ENCODE measurements at places on chromosomes 3 and 15. TPM values are rescaled to one million over a fixed set of nuclear protein-coding genes. Genes with fewer than 3 reads are reported as not detected.

Gene RAD51
- 20.9 TPM for total RNA-seq

DNA sequence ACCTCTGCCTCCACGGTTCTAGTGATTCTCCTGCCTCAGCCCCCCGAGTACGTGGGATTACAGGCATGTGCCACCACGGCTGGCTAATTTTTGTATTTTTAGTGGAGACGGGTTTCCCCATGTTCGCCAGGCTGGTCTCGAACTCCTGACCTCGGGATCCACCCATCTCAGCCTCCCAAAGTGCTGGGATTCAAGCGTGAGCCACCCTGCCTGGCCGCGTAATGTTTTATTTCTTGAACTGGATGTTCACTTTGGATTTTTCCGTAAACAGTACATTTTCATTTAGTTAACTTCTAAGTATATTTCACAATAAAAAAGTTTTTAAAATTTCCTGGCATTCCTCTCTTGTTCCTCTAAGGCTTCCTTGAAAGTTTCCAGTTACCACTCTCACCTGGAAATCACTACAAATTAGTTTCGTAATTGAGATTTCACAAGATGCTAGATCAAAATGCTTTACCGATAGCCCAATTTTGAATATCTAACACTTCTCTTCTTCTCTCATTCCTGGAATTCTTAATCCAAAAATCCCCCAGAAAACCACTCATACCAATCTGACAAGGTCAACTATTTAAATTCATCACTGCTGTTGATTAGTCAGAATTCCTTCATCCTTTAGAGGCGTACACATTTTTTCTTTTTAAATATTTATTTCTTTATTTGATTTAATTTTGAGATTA is 44.7 kb upstream of the INO80 start:
- DNase-seq, result no peak

- peak; percentile 22 for DNase-seq
These were observed at the start of gene IRAK2 for GRCh38 chr3:10164546-10165393. IRAK2 (plus strand) TSS chr3:10164919; CDS start chr3:10164955, 36 bp downstream.

GRCh38 chr3:157160658-157161424 is 894 bp upstream of the CCNL1 start:
- peak; percentile 53 for DNase-seq

DNA sequence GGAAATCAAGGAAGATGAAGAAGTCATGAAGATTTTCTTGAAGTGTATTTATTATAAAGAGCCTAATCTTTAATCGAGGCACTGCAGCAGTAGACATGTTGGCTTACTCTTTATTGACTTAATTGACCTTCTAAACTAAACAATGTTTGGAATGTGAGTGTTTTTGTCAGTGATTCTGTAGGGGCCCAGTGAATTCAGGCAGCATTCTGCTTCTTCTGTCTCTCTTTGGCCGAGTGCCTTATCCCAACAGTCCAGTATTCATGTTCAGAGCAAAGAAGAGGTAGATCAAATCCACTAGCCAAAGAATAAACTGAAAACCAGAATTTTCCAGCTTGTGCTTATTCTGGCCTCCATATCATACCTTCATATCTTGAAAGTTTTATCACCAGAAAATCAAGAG is 55.7 kb downstream of the RLBP1 start:
- no peak for DNase-seq

DNA sequence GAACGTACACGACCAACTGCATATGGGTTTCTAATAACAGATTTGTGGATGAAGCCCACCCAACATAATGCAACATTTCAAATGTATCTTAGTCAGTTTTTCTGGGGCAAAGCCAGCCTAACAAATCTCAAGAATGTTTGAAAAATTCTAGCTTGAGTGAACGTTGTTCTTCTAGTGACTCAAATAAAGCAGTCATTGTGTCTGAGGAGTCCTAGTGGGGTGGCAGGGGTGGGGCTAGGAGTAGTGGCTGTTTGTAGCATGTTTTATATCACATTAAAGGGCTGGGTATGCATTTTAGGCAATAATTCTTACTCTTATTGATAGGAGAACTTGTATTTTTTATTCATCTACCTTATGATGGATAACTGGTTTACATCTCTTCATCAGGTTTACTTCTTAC is 6.0 kb downstream of the B3GNT5 start:
- DNase-seq, result no peak

DNA sequence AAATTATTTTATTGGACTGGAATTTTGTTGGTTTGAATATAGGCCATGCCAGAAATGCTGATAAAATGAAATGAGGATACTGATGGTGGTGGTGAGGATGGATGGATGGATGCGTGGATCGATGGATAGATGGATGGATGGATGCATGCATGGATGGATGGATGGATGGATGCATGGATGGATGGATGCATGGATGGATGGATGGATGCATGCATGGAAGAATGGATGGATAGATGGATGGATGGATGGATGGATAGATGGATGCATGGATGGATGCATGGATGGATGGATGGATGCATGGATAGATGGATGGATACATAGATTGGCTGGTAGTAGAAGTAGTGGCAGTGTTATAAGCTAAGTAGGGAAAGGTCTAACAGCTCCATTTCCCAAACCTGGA is 40.1 kb downstream of the CPN2 start:
- DNase-seq, result no peak

Measured in HCT116 (cell line).